ENCODE measurements at places on chromosomes 2 and 18. TPM values are rescaled to one million over a fixed set of nuclear protein-coding genes. Genes with fewer than 3 reads are reported as not detected.

Gene NT5C1B
- not detected for total RNA-seq

Gene FOXD4L1
- total RNA-seq, result 0.10 TPM

Gene ARHGAP28
- total RNA-seq, result 0.68 TPM

Gene ATP6V1B1
- not detected for total RNA-seq

Gene OTX1
- not detected for total RNA-seq

Gene TNS1
- 102 TPM for total RNA-seq

Gene SRD5A2
- total RNA-seq, result 7.6 TPM

Gene HEATR5B
- 7.7 TPM for total RNA-seq

Gene CFC1
- not detected for total RNA-seq

Gene CCDC121
- total RNA-seq, result 1.2 TPM

Gene APOB
- total RNA-seq, result 2,405 TPM

Gene OBSL1
- 43.6 TPM for total RNA-seq

Gene ITGA4
- 2.3 TPM for total RNA-seq

Gene ALLC
- total RNA-seq, result 0.20 TPM

Gene NCK2
- total RNA-seq, result 6.3 TPM

Gene DLX1
- not detected for total RNA-seq

Gene DQX1
- total RNA-seq, result 0.23 TPM

Gene AOX1
- total RNA-seq, result 1,212 TPM

Gene CD226
- 1.5 TPM for total RNA-seq

Gene UGT1A4
- 454 TPM for total RNA-seq

Gene TUBA3D
- total RNA-seq, result 0.15 TPM

Gene TSGA10
- 4.3 TPM for total RNA-seq

Gene VIT
- total RNA-seq, result not detected

Gene ERFE
- not detected for total RNA-seq

Gene SCN7A
- 0.73 TPM for total RNA-seq

Gene DPYSL5
- not detected for total RNA-seq

Gene IRS1
- total RNA-seq, result 25.3 TPM

Gene MYO5B
- 16.1 TPM for total RNA-seq

Gene MARCHF4
- not detected for total RNA-seq

Gene SIX3
- total RNA-seq, result not detected

Gene CLEC4F
- total RNA-seq, result not detected

Gene ACKR3
- 2.4 TPM for total RNA-seq

Gene PLCD4
- 0.43 TPM for total RNA-seq

Gene KCNG2
- total RNA-seq, result not detected

Gene GRP
- total RNA-seq, result not detected

Gene C2orf78
- not detected for total RNA-seq

Gene HOXD8
- not detected for total RNA-seq

Gene MAPK4
- total RNA-seq, result 0.25 TPM
